Immature natural killer cell (primary cell): ENCODE measurements at places on chromosomes 5 and 9.

DNA sequence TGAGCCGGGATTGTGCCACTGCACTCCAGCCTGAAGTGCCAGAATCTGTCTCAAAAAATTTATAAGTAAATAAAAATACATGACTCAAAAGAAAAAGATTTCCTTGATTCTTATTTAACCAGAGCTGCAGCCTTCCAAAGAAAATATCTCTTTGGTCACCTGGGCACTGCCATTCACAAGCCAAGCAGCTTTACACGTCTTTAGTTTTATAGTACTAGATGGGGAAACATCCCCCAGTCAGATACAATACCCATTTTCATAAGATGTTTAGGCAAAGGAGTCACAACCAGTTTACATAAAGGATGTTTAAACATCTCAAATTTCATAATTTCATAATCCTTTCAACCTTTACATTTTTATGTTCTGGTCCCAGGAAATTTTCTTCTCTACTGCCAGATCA lies 13.7 kb upstream of the OXCT1 start:
- DNase-seq = no peak
- H3K27ac ChIP-seq = no peak overlapping the region
- no peak overlapping the region for H3K4me3 ChIP-seq
- H3K27me3 ChIP-seq = peaks cover 3% of the 10 kb centered on the region
- no peaks in the 10 kb centered on the region for H3K4me1 ChIP-seq

DNA sequence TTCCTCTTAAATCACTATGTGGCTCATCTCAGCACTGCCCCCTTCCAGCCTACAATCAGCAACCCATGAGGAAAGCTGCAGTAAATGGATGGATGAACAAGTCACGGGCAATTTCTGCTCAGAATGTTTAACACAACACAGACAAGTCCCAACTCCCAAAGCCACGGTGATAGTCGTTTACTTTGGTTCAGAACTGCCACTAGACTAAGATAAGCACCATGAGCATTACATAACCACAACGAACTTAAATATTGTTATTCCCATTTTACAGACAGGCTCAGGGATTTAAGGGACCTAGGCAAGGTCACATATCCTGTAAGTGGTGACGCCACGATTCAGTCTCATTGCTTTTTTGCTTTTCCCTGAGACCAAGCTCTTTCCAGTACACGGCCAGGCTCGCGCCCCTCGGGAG lies 2.0 kb upstream of the SMIM27 start:
- DNase-seq = no peak
- H3K27ac ChIP-seq = peak overlapping the region; percentile 91
- H3K4me1 ChIP-seq = peaks cover 77% of the 10 kb centered on the region
- no peaks in the 10 kb centered on the region for H3K36me3 ChIP-seq

GRCh38 chr9:130487500-130487899 lies 42.7 kb downstream of the ASS1 start:
- no peaks in the 10 kb centered on the region for H3K4me1 ChIP-seq
- peaks cover 2% of the 10 kb centered on the region for H3K27me3 ChIP-seq

DNA sequence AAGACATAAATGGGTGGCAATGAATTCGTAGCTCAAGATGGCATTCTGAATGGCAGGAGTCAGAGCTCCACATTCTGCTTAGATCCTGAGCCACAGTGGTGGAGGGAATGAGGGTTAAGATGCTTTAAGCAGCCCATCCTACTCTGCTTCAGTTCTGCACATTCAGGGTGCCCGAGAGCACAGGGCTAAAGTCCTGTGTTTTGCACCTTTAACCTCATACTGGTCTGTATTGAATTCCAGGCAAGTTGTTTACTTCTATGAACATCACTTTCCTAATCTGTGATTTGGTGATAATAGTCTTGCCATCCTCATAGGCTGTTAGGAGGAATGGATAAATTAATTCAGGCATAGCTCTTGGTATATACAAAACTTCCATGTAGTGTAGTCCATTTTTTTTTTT lies 321.6 kb upstream of the CD180 start:
- peaks cover 70% of the 10 kb centered on the region for H3K4me1 ChIP-seq
- H3K27ac ChIP-seq = no peak overlapping the region
- H3K4me3 ChIP-seq = no peak overlapping the region
- DNase-seq = no peak
- H3K36me3 ChIP-seq = no peaks in the 10 kb centered on the region
- peaks cover 3% of the 10 kb centered on the region for H3K27me3 ChIP-seq

- H3K36me3 ChIP-seq = no peaks in the 10 kb centered on the region
- peaks cover 21% of the 10 kb centered on the region for H3K4me1 ChIP-seq
- H3K27ac ChIP-seq = peak overlapping the region; percentile 46
- no peaks in the 10 kb centered on the region for H3K27me3 ChIP-seq
Measured at GRCh38 chr5:111742177-111742994, 14.6 kb downstream of the NREP start.

DNA sequence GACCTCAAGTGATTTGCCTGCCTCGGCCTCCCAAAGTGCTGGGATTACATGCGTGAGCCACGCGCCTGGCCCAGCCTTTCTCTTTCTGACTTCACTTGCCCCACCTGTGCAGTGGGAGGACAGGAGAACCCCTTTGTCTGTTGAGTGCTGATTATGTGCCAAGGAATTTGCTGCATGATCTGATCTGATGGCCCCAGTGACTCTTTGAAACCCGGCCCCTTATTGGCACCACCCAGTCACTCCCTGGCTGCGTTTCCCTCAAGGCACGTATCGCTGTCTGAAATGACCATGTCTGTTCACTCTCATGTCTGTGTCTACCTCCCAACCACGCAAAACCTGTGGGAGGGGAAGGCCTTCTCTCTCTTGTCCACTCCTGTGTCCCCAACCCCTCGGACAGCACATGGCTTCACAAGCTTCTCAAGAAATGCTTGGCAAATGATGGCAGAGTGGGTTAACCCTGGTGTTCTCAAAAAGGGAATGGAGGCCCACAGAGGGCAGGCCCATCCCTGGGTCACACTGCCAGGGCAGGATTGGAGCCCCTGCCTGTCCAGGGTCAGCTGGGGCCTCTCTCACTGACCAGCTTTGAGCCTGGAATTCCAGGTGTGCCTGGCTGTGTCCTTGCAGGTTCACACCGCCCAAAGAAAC lies 21.9 kb downstream of the NEK6 start:
- H3K36me3 ChIP-seq = no peaks in the 10 kb centered on the region
- peaks cover 58% of the 10 kb centered on the region for H3K4me1 ChIP-seq
- H3K27ac ChIP-seq = no peak overlapping the region
- H3K4me3 ChIP-seq = no peak overlapping the region

DNA sequence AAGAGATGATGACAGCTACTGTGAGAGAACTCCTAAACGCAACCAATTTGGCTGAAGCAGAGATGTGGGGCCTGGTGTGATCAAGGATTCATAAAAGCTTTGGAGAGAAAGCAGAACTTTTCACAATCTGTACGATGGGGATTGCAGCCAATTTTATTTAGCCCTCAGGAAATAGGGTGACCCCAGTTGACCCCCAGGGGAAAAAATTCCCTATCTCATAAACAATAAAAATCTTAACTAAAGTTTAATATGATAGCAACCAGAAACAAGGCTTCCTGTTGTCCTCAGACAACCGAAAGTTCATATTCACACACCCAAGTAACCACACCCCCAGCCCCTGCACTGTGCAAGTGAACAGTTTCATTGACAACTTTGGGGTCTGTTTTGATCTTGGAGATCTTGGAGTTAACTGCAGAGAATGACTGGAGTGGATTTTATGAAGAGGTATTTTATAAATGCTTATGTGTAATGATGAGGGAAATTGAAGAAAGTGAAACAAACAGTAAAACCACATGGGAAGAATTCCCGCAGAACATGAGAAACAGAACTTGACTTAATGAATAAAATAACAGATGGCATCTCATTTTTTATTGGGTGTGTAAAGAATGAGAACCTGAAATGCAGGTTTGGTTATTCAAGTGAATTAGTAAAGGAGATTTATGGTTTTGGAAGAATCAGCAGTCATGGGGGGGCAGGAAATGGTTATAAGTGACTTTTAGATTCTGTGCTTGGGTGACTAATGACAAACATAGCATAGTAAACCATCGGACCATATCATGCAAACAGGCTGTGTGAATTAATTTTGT lies 94.5 kb downstream of the PDE4D start:
- H3K27me3 ChIP-seq = no peaks in the 10 kb centered on the region
- H3K4me3 ChIP-seq = no peak overlapping the region
- no peak overlapping the region for H3K27ac ChIP-seq

DNA sequence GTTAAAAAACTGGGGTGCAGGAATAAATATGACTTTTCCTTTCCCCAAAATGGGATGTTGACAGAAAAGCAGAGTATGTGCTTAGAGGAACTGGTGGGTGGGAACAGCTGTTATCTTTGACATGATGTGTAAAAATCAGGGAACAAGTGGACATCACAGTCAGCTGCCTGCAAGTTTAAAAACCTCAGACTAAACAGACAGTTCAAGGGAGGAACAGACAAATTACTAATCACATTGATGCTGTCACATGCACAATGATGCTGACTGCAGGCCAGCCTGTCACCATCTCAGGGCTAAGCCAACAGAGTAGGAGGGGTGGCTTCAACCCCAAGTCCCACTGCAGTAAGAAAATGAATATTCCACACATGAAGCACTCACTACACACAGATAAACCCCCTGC lies 38.2 kb upstream of the UBAP2 start:
- H3K27me3 ChIP-seq = no peaks in the 10 kb centered on the region
- no peak for DNase-seq
- no peak overlapping the region for H3K4me3 ChIP-seq
- H3K4me1 ChIP-seq = no peaks in the 10 kb centered on the region
- H3K27ac ChIP-seq = no peak overlapping the region
- H3K36me3 ChIP-seq = peaks cover 15% of the 10 kb centered on the region

GRCh38 chr9:80369641-80370040 lies 797.9 kb downstream of the TLE4 start:
- no peaks in the 10 kb centered on the region for H3K36me3 ChIP-seq
- no peak overlapping the region for H3K27ac ChIP-seq
- H3K4me3 ChIP-seq = no peak overlapping the region
- no peaks in the 10 kb centered on the region for H3K27me3 ChIP-seq

DNA sequence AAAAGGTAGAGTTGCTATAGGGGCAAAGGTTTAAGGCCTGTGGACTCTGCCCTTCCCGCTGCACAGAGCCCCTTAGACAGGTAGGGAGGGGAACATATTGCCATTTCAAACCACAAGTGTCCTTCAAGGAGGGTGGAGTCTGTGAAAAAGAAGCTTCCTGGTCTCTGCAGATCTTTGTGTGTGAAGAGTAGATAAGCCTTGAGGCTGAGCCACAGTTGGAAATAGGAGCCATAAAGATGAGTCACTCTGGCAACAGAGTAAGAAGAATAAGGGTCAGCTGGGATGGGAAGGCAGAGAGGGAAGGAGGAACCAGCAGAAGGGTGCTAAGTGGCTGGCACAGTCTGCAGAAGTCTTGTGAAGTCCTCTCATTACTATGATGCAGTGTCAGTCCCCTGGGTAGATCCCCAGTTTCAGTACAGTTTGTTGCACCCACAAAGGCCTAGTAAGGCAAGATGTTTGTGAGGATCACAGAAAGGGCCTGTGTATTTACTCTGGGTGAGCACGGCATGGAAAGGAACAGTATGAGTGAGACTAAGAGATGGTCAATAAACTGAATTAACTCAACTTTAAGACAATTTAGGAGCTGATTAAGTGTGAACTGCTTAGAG lies 18.1 kb downstream of the GRXCR2 start:
- no peaks in the 10 kb centered on the region for H3K36me3 ChIP-seq
- H3K4me1 ChIP-seq = no peaks in the 10 kb centered on the region
- H3K4me3 ChIP-seq = no peak overlapping the region
- H3K27ac ChIP-seq = no peak overlapping the region

GRCh38 chr5:135991429-135991828 lies 36.6 kb upstream of the LECT2 start:
- no peak for DNase-seq
- H3K4me1 ChIP-seq = no peaks in the 10 kb centered on the region
- H3K4me3 ChIP-seq = no peak overlapping the region
- no peaks in the 10 kb centered on the region for H3K36me3 ChIP-seq
- H3K27ac ChIP-seq = no peak overlapping the region

DNA sequence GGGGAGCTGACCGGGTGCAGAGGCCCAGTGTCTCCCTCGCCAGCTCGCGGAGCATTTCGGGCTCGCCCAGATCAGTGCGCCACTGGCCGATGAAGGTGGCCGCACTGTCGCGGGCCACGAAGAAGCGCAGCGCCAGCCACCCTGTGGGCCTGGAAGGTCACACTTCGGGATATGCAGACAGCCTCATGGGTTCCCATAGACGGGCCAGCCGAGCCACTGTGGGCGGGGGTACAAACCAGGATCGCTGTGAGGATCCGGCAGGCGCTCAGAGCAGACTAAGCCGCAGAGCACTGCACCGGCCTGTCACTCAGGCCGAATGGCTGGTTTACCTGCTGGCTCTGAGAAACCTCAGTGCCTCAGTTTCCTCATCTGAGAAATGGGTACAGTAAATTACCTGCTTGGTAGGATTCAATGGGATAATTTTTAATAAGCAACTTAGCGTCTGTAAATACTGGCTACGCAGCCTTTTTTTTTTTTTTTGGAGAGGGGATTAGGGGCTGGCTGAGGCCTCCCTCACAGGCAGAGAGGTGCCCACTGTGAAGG lies 64.0 kb upstream of the IGFBPL1 start:
- H3K4me3 ChIP-seq = no peak overlapping the region
- H3K27ac ChIP-seq = no peak overlapping the region
- no peak for DNase-seq
- H3K27me3 ChIP-seq = peaks cover 5% of the 10 kb centered on the region

DNA sequence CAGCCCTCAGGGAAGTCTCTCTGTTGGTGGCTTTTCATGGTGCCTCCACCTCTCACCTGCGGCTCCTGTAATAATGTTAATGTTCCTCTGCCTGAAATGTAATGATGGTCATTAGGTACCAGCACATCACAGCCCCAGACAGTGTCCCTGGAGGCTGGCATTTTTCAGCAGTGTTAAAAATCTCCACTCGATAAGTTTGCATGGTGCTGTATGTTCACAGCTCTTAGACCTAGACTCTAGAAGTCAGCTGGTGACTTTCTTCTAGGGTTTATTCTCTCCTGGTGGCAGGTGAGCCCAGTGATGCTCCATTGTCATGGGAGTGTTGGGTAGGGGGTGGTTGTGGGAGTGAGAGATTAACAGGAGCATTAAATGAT lies 53.1 kb downstream of the GPR107 start:
- peaks cover 8% of the 10 kb centered on the region for H3K36me3 ChIP-seq
- H3K27ac ChIP-seq = peak overlapping the region; percentile 88
- H3K27me3 ChIP-seq = peaks cover 2% of the 10 kb centered on the region

DNA sequence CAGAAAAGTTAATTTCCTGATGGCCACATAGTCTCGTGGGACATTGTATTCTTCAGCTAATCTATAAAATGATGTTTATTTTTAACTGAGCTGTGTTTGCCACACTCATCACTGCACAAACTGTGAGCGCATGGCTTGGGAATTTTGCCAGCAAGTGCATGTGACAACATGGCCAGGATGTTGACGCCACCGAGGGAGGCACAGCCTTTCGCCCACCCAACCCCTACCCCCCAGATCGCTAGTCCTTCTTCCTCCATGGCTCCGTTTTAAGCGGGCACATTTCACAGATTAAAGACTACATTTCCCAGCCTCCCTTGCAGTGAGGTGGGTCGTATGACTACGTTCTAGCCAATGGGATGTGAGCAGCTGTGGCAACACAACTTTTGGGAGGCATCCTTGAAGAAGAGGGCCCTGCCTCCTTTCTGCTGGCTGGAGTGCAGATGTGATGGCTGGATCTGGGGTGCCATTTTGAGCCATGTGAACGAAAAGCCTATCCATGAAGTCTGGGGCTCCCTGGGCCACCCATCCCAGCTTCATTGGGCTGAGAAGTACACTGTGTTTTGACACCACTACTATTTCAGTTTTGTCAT lies 7.9 kb downstream of the NRARP start:
- no peak for DNase-seq
- H3K27ac ChIP-seq = no peak overlapping the region
- peaks cover 14% of the 10 kb centered on the region for H3K4me1 ChIP-seq
- no peaks in the 10 kb centered on the region for H3K36me3 ChIP-seq
